Stimulated activated effector memory CD8-positive, alpha-beta T cell treated with anti-CD3 and anti-CD28 coated beads, Interleukin-12 subunit alpha, Interleukin-12 subunit beta, amount 100 ng/mL, for 72 hours (primary cell): ENCODE measurements at places on chromosomes 7 and 10.

GRCh38 chr7:130436253-130436652, 4.6 kb downstream of the CEP41 start:
- DNase-seq = no peak

GRCh38 chr10:92699518-92700381, 10.0 kb downstream of the HHEX start:
- DNase-seq = no peak

GRCh38 chr10:113895018-113895417, 40.6 kb downstream of the NHLRC2 start:
- no peak for DNase-seq

- no peak for DNase-seq
These were observed 78.2 kb upstream of the STEAP1B start for GRCh38 chr7:22578007-22578733.

GRCh38 chr7:80362010-80362618, 149.8 kb downstream of the GNAT3 start:
- DNase-seq = no peak

DNA sequence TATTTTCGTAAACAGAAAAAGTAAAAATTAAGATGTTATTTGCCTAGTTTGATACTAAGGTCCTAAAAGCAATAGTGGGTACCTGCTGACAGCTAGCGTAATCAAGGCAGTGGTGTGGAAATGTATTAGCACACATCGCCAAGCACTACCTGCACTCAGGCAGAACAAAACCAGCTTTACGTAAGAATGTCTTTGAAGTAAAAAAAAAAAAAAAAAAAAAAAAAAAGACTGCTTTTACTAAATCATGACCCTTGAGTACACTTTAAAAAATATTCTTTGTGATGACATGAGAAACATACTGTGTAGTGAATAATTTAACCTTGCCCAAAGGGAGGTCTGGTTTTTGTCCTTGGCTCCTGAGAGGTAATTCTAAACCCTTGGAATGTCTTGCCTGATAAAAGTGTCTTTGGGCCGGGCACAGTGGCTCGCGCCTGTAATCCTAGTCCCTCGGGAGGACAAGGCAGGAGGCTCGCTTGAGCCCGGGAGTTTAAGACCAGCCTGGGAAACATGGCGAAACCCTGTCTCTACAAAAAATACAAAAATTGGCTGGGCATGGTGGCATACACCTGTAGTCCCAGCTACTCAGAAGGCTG, 12.7 kb downstream of the XRCC2 start:
- DNase-seq = no peak

- DNase-seq = no peak
These were observed 32.1 kb downstream of the HERC4 start for GRCh38 chr10:68043030-68043429.

- no peak for DNase-seq
These were observed 901.4 kb downstream of the PCDH15 start for GRCh38 chr10:53899463-53900160.

GRCh38 chr7:20122073-20122472, 95.1 kb downstream of the MACC1 start:
- DNase-seq = no peak

- no peak for DNase-seq
These were observed 22.2 kb downstream of the ARHGAP21 start for GRCh38 chr10:24701447-24701846.

GRCh38 chr10:13527864-13528122, 1.0 kb downstream of the BEND7 start:
- DNase-seq = no peak

DNA sequence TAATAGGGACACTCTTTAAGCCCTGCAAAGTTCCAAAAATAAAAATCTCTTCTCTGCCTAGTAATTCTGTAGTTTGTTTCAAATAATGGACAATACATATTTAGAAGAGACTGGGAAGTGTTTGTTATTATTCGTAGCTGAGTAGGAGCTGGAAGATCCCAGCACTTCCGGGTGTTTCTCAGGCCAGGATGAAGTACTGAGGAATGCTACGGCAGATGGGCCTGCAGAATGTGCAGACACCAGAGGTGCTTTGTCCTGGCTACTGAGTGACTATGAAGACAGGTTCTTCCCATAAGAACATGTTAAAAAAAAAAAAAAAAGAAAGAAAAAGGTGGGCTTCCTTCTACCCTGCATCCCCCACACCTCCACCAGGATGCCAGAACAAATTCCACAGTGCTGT, 36.1 kb downstream of the ETV1 start:
- DNase-seq = no peak

DNA sequence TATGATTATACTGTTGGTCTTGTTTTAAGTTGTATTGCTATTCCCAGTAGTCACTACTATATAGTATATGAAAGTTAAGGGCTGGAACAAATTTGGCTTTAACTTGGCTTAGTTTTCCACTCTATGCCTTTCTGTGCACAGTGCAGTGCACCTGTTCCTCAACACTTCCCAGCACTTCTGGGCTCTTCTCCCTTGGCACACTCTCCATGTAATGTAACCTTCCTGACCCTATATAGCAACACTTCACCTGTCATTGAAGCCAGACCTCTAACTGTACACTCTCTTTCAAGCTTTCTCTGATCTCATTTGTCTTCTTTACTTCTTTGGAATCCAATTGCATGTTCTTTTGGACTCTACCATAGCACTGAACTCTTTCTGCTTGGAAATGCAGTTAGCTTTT, 83.9 kb upstream of the SMIM30 start:
- DNase-seq = no peak

DNA sequence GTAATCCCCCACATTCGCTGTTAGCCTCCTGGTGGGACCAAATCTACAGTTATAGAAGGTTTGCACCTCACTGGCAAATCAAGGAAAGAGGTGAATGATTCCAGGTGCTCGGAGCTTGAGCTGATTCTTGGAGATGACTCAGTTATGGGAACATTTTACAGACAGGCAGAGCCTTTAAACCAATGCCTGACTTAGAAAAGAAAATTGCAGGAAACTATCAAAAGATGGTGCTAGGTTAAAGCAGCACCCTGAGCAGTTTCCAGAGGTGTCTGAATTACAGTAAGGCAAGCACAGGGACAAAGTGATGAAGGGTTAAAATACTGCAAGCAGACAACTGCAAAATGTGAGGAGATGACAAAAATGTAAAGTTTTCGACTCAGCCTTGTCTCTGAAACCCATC, 2.9 kb downstream of the LRRTM3 start:
- no peak for DNase-seq

- no peak for DNase-seq
These were observed 66.1 kb downstream of the SHH start for GRCh38 chr7:155746188-155746587.

DNA sequence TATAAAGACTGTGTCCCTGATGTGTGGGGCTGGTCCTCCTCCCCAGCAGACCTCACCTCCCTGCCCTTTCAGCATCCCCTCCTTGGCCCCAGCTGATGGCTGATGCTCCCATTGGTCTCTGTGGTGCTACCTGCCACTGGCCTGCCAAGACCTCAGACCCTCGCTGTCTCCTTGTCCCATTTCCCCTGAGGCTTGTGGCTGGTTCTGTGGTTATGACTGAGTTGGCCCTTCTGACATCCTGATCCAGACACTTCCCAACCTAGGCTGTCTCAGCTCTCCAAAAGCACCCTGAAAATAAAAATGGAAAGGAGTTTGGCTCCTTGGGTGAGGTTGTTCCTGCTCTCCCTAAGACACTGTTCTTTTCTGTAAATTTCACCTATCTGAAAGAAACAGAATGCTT, 214.2 kb downstream of the RPS24 start:
- no peak for DNase-seq

DNA sequence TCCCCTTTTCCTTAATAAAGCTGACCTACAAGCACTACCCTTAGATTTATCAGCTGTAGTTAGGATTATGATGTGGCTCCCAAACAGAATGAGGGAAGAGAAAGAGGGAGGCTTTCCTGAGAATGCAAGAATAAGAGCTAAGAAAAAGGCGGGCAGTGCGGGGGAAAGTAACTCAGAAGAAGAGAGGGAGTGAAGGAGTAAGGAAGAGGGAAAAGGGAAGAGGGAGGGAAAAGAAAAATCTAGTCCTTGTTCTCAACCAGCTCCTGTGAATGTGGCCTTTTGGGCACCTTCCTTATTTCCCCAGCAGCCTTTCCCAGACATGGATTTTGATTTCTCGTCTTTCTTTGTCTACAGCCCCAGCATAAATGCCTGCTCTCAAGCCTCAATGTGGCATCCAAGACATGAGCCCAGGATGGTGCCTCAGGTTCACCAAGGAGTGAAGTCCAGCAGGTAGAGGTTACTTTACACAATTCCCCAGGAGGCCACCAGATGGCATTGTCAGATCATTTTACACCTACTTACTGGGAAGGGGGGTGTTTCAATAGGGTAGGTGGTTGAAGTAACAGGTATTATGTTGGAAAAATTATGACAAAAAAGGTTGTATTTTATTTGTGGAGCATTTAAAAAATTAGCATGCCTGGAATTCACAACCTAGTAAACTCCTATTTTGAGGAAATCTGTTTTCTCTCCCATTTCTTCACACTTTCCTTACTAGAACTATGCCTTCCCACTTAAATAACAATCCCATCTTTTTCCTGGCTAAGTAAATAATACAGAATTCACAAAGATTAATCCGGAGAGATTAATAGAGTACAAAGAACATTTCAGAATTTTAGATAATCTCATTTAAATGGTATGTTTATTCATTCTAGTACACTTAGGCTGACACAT, 106.5 kb downstream of the HTR7 start:
- DNase-seq = peak; percentile 11

DNA sequence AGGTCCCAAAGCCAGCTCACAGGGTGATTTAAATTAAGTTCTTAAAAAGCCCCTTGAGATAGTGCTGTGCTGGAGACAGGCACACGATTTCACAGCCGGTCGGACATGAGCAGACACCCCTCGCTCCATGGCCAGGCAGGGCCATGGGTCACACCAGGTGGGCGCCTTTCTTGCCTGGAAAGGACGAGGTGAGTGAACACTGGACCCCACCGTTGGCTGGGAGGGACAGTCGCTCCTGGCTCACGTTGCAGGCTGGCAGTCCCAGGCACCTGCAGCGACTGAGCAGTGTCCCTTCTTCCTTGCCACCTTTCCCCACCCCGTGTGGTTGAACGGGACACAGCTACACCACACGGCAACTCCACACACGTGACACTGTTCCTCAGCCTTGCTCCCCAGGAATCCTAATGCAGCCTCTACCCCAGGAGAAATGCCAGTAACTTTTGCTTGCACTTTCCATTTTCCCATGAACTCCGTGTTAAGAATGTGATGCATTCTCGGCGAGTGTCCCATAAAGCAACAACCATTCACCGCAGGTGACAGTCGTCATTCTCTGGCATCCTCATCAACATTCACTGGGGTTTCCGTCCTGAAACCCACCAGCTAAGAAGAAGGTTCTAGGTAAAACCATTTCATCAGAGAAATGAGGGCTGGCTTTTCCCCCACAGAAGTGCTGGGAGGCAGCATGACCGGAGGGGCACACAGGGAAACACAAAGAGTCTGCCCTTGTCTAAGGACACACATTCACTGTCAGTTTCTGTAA, 217.4 kb downstream of the ZMYND11 start:
- no peak for DNase-seq

DNA sequence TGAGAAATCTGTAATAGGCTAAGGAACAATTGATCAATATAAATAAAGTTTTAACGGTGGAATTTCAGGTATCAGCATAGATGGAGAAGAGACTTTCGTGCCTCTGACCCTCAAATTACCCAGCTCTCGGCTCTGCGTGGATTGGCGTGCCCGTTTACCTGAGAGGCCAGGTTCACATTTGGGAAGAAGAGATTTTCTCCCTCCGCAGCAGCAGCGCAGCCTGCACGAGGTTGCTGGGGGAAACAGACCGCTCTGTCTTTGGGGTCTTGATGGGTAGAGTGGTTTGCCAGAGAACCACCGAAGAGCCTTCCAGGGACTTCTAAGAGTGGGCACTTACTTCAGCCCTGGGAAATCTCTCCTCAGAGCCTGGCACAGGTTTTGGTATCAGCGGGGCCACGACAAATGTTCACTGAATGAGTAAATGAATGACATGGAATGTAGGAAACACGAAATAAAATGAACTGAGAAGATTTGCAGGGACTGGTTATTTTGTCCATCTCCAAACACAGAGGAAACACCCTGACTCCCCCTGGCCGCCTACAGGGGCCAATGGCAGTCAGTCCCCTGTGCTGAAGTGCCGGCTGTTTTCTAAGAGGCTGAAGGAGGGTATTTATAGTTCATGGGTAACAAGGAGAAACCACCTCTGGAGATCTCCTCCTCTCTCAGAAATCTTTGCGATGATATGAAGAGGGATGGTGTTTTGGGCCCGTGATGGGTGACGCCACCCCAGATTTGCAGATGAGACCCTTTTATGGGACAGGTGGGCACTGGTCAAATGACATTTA, 338.5 kb downstream of the ADARB2 start:
- no peak for DNase-seq

- DNase-seq = no peak
These were observed 10.8 kb upstream of the XPNPEP1 start for GRCh38 chr10:109933984-109934565.

DNA sequence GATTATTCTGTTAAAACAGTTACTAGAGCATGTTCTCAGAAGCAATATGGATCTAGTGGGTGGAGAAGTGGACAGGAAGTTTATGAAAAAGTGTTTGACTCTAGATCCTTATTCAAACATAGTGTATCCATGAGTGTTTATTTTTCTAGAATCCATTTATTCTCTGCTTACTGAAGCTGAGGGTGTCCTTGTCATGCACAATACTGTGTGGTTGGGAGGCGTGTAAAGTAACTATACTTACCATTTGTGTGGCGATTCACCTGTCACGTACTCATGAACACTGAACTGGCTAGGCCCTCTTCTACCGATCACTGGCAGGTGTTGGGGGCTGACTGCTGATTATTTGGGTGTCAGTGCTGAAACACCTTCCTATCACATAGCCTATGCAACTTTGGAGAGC, 74.0 kb downstream of the POU6F2 start:
- DNase-seq = no peak

GRCh38 chr10:123621492-123621891, 44.7 kb upstream of the GPR26 start:
- no peak for DNase-seq

DNA sequence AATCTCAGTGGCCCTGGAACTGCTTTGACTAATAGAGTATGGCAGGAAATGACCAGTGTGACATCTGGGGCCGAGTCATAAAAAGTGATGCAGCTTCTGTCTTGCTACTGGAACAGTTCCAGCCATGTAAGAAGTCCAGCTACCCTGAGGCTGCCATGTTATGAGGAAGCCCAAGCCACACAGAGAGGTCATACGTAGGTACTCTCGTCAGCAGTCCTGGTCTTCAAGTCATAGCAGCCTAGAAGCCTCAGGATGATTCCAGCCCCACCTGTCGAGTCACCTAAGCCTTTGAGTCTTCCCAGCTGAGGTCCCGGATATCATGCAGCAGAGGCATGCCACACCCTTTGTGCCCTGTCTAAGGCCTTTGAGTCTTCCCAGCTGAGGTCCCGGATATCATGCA, 92.1 kb downstream of the PPP1R3C start:
- DNase-seq = no peak

DNA sequence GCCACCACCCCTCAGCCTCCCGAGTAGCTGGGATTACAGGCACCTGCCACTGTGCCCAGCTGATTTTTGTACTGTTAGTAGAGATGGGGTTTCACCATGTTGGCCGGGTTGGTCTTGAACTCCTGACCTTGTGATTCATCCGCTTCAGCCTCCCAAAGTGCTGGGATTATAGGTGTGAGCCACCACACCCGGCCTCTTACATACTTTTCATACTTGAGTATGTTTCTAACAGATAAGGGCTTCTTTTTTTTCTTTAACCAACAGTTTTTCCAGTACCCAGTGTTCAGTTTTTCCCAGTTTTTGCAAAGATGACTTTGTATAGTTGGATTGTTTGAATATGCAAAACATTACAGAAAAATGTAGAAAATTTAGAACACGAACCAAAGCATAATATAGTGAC, 7.7 kb downstream of the EIF4H start:
- no peak for DNase-seq
